Hepatic stellate cell (primary cell): ENCODE measurements at places on chromosomes 11 and 22.

- DNase-seq = no peak
These were observed 76.7 kb upstream of the WNT11 start for GRCh38 chr11:76282811-76283595.

GRCh38 chr22:36864454-36865215 is 3.8 kb downstream of the NCF4 start:
- no peak for DNase-seq

GRCh38 chr11:79150966-79151365 is 289.9 kb downstream of the TENM4 start:
- no peak for DNase-seq

DNA sequence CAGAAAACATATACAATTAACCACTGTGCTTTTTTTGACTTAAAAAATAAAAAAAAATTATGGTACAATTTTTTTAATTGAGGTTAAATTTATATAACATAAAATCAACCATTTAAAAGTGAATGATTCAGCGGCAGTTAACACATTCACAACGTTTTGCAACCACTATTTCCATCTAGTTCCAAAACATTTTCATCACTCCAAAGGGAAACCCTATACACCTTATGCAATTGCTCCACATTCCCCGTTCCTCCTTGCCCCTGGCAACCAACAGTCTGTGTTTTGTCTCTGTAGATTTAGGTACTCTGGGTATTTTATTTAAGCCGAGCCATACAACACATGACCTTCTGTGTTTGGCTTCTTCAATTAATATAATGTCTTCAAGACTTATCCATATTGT is 15.3 kb downstream of the DDI1 start:
- no peak for DNase-seq

DNA sequence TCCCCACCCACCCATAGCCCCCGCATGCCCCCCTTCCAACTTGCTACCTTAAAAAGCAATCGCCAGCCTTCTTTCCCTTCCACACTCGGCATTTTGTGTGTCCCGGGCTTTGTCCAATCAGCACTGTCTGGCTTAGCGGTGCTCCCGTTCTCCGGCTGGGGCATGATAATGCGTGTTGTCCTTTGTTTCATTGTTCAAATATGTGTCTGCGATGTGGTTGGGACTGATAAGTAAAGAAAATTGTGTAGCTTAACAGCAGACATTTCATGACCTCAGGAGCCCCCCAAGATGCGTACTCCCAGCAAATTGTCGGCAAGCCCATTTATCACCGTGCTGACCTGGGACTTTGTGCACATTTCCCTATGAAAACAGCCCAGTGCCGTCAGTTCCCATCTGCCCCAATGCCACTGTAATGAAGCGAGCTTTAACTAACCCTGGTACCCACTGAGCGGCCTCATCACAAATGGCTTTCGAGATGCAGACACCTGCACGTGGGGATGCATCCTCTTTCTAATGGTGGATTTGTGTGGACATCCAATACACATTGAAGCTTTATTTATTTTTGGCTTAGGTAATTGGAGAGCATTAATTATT is 167.0 kb upstream of the E2F8 start:
- no peak for DNase-seq

DNA sequence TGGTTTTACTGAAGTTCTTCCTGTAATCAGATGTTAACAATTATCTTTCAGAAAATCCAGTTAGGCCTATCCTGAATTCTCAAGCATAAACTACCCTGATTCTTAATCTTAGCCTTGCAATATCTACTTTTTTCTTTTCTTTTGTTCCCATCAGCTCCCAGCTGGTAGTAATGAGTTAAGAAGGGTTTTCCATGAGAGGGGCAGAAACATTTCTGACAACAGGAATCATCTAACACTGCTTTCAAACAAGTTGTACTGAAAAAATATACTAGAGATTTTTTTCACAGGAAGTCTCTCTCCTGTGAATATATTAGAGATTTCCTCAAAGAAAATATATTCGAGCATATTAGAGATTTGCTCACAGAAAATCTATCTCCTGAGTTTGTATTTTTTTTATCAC is 3.3 kb upstream of the TRIM6 start:
- DNase-seq = no peak

- no peak for DNase-seq
These were observed 21.5 kb downstream of the PICALM start for GRCh38 chr11:86047275-86047991.

DNA sequence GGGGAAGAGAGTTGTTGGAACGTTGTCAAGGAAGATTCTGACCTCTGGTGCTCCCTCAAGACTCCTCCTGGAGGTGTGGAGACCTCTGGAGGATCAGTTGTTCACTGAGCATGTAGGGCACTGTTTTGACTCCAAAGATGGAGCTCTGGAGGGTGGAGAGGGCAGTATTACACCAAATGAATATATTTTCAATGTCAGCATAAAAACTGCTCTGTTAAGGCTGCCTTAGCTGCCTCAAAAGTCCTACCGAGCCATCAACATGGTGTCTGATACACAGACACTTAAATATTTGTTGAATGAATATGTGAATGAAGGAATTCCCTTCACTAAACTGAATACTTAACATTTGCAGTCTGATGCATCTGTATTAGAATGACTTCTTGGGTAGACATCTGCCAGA is 144.2 kb upstream of the SPON1 start:
- no peak for DNase-seq

- no peak for DNase-seq
These were observed 2.1 kb downstream of the TMPRSS4 start for GRCh38 chr11:118078911-118079411.

- DNase-seq = no peak
These were observed 58.7 kb upstream of the PRODH start for GRCh38 chr22:18994701-18995326.

DNA sequence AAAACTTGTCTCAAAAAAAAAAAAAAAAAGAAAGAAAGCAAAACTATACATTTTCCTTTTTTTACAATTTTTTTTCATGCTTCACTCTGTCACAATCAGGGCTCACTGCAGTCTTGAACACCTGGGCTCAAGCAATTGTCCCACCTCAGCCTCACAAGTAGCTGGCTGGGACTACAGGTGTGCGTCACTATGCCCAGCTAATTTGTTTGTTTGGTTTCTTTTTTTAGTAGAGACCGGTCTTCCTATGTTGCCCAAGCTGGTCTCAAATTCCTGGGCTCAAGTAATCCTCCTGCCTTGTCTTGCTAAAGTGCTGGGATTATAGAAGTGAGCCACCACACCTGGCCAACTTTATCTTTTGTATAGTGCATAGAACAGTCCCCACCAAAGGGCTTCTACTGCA is 15.0 kb upstream of the CXCR5 start:
- no peak for DNase-seq

- peak; percentile 47 for DNase-seq
These were observed 406.8 kb downstream of the ETS1 start for GRCh38 chr11:128180441-128181087.

DNA sequence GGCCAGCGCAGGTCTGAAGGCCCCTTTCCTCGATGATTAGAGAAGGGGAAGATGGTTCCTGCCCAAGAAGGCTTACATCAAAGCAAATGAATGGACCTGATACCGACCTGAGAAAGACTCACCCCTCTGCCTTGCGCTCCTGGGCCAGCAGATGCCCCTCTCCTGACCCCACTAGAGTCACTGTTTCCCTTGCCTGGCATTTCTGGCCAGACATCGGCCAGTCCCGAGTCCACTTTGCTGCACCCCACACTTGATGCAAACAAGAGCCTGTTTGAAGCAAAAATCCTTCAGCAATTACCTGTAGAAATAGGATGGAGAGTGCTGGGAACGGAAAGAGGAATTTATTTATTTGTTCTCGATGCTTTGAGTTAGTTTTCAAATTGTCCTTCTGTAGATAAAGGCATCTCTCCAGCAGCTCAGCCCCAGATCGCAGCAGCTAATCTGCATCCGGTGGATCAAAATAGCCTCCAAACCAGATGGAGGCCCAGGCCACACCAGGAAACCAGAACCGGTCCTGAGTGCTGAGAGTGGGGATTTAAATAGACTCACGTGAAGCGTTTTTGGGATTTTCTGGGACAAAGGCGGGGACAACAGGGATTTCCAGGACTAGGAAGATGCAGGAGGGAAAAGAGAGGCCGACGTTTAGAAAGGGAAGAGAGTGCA is 148.6 kb downstream of the TRIM29 start:
- DNase-seq = no peak

- DNase-seq = no peak
These were observed 13.0 kb upstream of the CKAP5 start for GRCh38 chr11:46858920-46859546.

GRCh38 chr22:41524809-41525449 is 19.3 kb downstream of the POLR3H start:
- peak; percentile 54 for DNase-seq

DNA sequence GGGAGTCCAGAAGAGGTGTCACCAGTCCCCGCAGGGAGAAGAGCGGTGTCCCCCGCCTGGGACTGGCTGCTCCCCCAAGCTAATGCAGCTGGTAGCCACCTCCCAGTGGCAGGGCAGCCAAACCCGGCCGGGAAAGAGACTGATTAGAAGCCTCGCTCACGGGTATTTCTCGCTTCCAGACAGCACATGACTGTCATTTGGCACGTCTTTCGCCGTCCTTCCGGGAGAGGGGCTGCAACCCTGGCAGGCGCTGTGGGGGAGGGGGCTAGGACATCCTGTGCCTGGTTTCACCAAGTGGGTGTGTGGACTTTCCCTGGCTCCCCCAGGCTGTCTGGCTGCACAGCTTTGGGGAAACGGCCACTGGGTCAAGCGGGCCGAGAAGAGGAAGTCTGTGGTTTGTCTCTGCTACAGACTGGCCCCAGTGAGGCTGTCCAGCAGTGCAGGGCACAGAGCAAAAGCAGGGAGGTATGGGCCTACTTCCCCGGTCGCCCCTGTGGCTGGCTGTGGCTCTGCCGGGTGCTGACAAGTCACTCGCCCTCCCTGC is 3.8 kb downstream of the CD81 start:
- no peak for DNase-seq

GRCh38 chr11:66317322-66317722 is 478 bp upstream of the CD248 start:
- peak; percentile 82 for DNase-seq

GRCh38 chr11:128291835-128292234 is 295.5 kb downstream of the ETS1 start:
- DNase-seq = no peak

DNA sequence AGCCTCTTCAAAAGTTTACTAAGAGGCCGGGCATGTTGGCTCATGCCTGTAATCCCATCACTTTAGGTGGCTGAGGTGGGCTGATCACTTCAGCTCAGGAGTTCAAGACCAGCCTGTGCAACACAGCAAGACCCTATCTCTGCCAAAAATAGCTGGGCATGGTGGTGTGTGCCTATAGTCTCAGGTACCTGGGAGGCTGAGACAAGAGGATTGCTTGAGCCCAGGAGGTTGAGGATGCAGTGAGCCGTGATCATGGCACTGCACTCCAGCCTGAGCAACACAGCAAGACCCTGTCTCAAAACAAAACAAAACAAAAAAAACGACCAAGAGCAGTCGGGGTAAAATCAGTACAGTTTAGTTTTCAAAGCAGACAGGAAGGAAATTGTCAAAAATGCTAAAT is 4.7 kb upstream of the ADSL start:
- DNase-seq = no peak

- no peak for DNase-seq
These were observed 17.9 kb downstream of the CLNS1A start for GRCh38 chr11:77619576-77620198.
